ENCODE measurements at places on chromosomes 7 and 10.

- no peak for DNase-seq
Observed at GRCh38 chr7:33562996-33563395, 342.3 kb upstream of the BMPER start.

DNA sequence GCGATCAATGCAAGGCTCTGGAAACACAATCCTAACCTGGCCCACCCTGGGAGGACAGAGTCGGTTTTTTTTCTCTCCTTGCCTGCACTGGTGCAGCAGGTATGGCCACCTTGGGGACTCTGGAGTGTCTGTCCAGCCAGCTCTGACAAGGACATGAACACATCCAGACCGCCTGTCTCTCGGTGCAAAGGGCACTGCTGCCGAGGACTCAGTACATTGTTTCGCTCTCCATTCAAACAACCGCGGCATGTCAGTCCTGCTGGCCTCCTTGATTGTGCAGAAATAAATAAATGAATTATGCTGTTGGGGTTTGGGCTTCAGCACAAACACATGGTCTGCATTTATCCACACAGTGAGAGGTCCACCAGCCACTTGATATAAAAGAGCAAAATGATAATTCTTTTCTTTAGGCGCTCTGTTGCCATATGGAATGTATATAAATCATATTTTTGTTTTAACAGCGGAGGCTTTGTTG is 565.2 kb downstream of the KCNMA1 start:
- no peak for DNase-seq

GRCh38 chr7:2504128-2504888 is 15.3 kb upstream of the LFNG start:
- no peak for DNase-seq

DNA sequence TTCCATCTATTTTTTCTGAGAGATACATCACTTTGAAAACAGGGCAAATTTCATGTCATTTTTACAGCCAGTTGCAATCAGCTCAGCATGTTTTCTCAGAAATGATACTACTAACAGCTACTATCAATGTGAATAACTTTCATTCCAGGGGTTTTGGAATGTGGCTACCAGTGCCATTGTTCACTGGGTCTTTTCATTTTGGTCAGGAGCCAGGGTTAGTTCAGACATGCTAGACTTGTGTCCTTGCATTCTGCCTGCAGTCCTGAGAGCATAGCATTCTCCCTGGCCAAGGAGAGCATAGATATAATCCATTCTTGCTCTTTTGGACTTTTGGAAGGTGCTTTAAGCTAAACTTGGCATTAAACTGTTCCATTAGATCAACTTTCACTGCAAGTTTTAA is 160.9 kb upstream of the NEBL start:
- no peak for DNase-seq

DNA sequence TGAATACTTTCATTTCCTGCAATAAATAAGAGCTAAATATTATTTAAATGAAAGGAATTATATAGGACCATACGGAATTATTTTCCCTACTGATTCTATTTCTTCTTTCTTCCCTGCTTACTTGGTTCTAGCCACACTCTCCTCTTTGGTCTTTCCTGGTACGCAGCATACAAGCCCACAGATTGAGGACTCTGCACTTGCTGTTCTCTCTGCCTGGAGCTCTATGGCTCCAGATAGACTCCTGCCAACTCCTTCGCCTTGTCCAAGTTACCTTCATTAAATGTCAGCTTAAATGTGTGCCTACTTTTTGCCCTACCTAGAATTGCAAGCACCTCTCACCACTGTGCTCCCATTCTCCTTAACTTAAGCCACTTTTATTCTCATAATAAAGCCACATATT is 203.4 kb downstream of the MDFIC start:
- DNase-seq: no peak

GRCh38 chr7:45132708-45133320 is 21.3 kb upstream of the TBRG4 start:
- DNase-seq: no peak

DNA sequence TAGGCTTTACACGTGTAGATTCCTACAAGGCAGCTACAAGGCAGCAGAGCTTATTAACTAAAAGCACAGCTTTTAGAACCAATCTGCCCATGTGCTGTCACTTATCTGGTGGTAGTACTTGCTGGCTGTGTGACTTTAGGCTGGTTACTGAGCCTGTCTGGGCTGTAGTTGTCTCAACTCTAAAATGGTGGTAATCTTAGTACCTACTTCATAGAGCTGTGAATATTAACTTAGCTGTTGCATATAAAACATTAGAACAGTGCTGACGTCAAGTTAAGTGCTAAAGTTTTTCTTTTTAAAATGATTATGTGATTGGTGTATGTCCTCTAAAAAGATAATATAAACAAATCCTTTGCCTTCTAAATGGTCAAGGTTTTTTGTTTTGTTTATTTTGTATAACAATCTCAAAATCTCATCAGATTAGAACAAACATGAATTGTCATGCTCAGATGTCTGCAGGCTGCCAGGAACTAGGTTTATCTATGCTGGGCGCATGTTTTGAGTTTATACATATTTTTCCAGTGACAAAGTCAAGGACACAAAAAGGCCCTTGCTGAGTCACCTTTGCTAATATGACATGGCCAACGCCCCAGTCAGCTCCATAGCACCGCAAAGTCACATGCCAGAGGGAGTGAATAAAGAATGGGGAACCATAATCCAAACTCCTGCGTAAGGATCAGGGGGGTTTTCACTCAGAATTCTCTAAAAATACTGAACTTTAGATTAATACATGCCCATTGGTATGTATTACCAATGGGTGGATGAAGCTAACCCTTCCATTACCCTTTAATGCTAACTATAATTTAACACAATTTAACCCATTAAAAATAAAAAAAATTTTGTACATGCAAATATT is 39.8 kb upstream of the ARL4A start:
- DNase-seq: no peak

- DNase-seq: no peak
Observed at GRCh38 chr7:37952240-37952639, 31.8 kb downstream of the EPDR1 start.

GRCh38 chr10:103859161-103860086 is 4.0 kb upstream of the SH3PXD2A start:
- no peak for DNase-seq

- DNase-seq: no peak
Observed at GRCh38 chr10:27771231-27771630, 25.6 kb upstream of the MKX start.

- DNase-seq: no peak
Observed at GRCh38 chr10:3249307-3249889, 76.8 kb upstream of the PITRM1 start.

- no peak for DNase-seq
Observed at GRCh38 chr7:128404143-128404681, 5.6 kb downstream of the IMPDH1 start.

DNA sequence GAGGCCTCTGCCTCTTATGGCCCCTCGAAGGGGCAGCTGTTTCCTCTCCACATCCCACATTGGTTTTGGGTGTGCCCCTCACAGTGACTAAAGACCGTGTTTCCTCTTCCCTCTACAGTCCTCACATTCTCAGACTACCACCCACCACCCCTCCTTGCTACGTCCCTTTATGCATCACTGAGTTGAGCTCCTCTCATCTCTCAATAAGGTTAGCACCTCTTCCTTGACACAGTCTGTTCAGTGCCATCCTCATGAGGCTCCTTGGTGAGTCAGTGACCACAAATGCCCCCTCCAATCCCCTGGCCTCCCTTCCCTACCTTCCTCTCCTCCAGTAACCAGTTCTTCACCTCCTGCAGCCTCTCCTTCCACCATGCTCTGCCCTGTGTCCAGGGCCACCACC is 239.1 kb upstream of the MYO3A start:
- no peak for DNase-seq

- DNase-seq: no peak
Observed at GRCh38 chr10:7406712-7407333, 4.0 kb downstream of the SFMBT2 start.

DNA sequence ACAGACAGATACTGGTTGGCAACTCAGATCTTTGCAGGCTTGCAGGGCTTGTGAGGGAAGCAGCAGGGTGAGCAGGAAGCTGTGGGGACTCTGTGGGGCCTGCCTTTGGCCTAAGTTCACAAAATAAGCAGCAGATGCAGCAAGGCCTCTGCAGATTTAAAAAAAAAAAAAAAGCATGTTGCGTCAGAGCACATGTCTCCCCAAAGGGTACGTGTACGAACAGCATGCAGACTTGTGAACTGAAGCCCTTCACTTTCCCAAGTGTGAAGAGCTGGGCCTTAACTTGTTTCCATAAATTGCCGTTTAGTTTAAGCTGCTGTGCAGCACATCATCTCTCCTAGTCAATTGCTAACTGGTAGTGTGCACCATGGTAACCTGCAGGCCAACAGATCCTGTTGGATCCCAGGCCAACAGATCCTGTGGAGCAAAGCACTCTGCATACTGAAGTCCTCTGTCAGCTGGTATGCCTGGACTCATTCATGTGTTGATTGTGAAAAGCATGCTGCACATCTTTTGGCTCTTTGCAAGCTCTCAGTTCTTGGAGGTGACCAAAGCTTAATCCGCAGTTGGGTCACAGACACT is 10.8 kb upstream of the XPNPEP1 start:
- no peak for DNase-seq

DNA sequence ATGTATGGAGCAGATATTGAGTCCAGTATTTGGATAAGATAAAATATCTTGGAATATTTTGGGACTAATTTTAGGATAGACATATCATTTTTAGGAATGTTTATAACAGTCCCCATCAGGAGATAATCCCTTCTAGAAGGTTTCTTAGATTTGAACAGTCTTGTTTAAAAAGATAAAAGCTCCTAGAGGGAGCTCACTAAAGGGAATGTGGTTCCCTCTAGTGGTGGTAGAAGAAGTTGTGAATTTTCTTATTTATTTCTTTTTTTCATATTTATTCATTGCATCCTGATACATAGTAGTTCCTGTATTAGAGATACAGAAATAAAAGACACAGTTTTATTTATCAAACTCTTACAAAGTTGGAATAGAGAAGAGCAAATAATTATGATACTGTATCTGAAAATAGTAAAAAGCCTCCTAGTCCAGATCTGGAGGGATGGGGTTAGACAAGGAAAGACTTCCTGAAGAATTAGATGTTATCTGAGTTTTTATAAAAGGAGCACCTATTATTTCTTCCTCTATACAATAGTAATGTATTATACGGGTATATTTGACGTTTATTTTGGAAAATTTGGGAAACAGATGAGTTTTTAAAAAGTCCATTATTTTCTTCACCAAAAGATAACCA is 24.5 kb upstream of the KLF14 start:
- no peak for DNase-seq

GRCh38 chr7:49821181-49821580 is 47.7 kb downstream of the VWC2 start:
- DNase-seq: no peak

DNA sequence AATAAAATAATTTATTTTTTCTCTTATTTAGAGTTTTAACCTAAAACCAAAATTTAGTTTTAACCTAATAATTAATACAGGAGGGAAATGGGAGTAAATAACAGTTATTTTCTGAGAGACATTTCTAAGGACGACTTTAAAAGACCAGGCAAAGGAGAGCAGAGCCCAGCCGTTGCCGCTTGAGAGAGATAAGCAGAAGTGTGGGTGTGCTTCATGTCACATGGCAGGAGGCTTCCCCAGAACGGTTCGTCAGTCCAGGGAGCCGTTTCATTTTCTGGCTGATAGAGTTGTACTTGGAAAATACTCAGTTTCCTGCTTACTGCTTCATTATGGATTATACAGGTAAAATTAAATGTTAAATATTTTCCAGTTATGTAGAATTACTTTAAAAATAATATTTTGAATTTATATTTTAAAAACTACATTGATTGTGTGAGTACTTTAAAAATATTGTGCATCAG is 61.4 kb downstream of the ST7 start:
- DNase-seq: no peak

- DNase-seq: no peak
Observed at GRCh38 chr10:102406815-102407214, 11.3 kb downstream of the NFKB2 start.

DNA sequence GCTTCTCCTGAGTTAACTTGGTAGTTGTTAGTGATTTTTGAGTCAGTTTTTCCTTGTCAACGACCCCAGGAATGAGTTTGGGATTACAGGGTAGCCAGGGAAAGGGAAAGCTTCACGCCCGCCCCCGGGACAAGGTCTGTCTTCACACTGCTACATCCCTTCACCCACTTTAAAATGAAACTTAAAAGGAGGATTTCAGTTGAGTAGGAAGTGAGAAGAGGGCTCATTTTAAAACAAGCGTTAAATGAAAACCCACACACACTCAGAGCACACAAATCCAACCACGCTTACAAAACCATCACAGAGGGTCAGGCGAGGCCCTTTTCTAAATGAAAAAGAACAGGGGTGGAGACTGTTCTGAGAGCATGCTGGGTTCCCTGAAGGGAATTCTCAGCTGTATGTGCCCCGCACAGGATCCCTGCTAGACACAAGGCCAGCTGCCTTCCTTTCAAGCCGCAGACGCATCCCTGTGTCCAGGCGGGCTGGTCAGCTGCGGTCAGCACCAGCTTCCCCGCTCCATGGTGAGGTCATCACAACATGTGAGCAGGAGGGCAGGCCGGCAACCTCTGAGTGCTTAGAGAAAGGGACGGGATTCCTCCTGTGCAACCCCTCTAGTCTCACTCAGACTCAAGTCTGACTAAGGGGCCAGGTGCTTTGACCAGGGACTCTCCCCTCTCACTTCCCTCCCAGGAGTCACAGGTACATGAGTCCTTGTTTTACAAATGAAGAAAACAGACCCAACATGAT is 111.8 kb downstream of the EGFR start:
- DNase-seq: no peak

DNA sequence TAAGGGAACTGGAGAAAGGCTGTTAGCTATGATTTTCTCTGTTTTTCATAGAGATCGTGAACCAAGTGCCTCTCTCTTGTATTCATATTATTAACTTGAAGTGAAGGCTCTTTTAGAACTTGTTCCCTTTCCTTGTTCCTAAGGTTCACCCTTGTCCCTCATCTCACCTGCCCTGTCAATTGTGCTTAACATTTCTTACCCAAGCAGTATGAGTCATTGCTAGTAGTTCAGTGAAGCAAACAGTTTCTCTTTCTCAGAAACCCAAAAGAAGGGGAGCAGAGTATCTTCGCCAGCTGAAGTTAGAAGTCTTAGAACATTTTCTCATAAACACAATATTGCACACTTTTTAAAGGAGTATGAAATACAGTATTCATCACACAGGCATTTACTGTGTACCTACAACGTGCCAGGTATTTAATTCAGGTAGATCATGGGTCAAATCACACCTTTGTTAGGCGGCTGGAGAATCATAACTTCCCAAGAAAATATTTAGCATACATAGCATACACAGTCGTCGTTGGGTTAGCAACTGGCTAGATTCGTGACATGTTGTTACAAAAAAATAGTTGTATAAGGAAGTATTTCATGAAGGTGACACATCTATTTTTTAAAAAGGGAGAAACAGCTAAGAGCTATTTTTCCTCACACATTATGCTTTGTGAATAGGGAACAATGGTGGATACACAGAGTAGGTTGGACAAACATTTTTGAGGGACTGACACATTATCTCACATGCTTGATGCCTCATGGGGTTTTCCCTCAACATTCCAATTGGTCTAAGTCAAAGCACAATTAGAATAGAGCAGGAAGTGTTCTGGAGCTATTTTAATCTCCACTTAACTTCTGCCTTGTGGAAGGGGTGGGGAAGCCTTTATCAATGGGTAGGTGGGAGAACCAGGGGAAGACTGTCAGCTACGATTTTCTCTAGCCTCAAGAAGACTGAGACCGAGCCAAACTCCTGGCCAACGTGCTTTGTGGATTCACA is 13.2 kb downstream of the HDAC9 start:
- DNase-seq: no peak

GRCh38 chr7:97851683-97852082 is 20.5 kb downstream of the ASNS start:
- no peak for DNase-seq

GRCh38 chr10:123901621-123902020 is 10.0 kb upstream of the CPXM2 start:
- no peak for DNase-seq

GRCh38 chr10:21919117-21919516 is 84.4 kb downstream of the DNAJC1 start:
- no peak for DNase-seq

All from esophagus squamous epithelium (tissue), 5 donors.